ENCODE measurements at places on chromosomes 3 and 15.

- no peak for DNase-seq
Measured at GRCh38 chr3:37949866-37950265, 40.7 kb upstream of the VILL start.

DNA sequence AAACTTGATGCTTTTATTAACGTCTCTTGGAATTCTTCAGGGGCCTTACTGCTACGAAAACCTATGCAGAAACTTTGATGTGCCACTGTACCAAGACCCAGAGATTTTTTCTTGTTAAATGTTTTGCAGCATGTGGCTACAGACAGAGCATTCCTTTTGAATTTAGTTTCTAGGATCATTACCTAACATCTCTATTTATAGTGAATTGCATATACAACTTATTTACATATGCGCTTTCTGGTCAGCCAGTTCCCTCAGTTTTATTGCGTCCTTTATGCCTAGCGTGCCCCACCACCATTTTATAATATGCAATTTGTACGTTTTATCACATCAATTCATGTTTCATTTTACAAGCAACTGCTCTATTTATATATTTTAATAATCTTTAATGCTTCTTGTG lies 46.2 kb upstream of the AGTR1 start:
- no peak for DNase-seq

- DNase-seq = no peak
Measured at GRCh38 chr3:120022729-120023128, 71.5 kb downstream of the GSK3B start.

GRCh38 chr3:185353823-185354614 lies 8.9 kb upstream of the MAP3K13 start:
- DNase-seq = peak; percentile 70

- no peak for DNase-seq
Measured at GRCh38 chr3:71956069-71956340, 171.1 kb upstream of the PROK2 start.

DNA sequence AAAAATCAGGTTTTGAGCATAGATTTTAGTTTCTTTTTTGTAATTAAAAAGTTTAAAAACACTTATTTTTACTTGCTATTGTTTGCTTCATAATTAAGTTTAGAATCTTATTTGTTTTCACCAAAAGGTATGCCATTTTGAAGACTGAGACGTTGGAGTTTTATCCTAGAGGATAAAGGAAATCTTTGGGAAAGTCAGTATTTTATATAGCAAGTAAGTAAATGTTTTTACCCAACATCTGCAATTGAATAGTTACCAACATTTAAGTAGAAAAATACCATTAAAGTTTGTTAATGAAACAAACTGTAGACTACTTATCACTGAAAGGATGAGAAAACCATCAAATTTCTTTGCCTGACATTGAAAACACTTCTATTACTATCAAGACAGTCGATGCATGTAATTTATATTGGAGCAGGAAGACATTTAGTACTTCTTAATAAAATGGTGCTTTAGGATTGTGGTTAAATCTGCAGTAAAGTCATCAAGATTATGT lies 14.0 kb upstream of the CHD2 start:
- no peak for DNase-seq

DNA sequence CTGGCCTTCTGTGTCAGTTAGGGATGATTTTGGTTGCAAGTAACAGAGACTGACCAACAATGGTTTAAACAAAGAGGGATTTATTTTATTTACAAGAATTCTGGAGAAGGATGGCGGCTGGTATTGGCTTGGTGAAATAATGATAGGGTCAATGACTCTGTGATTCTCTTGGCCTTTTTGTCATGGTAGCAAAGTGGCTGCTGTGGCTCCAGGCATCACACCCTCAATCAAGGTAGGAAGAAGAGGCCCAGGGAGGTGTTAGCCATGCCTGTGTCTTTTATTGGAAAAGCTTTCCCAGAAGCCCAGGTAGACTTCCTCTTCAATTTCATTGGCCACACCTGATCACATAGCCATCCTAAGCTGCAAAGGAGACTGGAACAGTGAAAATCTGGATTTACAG lies 13.1 kb downstream of the FAM107A start:
- DNase-seq = no peak
